ENCODE measurements at places on chromosomes 11 and 22.
A peak's percentile ranks its signal among the peaks of the same experiment; 100 is the strongest.

- H3K36me3 ChIP-seq, result no peaks in the 10 kb centered on the region
- no peaks in the 10 kb centered on the region for H3K27me3 ChIP-seq
- no peak overlapping the region for H3K27ac ChIP-seq
- H3K4me3 ChIP-seq, result no peak overlapping the region
- no peak for DNase-seq
- H3K4me1 ChIP-seq, result no peaks in the 10 kb centered on the region
Observed at GRCh38 chr11:1958367-1958766, 11.2 kb downstream of the MRPL23 start.

- no peaks in the 10 kb centered on the region for H3K4me1 ChIP-seq
- H3K4me3 ChIP-seq, result no peak overlapping the region
- no peaks in the 10 kb centered on the region for H3K27me3 ChIP-seq
- no peak for DNase-seq
Observed at GRCh38 chr11:96424693-96425092, 34.9 kb downstream of the JRKL start.

- H3K27ac ChIP-seq, result no peak overlapping the region
- DNase-seq, result peak; percentile 89
- H3K4me1 ChIP-seq, result no peaks in the 10 kb centered on the region
- no peak overlapping the region for H3K4me3 ChIP-seq
- no peaks in the 10 kb centered on the region for H3K27me3 ChIP-seq
Observed at GRCh38 chr22:27372969-27373670, 428.4 kb downstream of the MN1 start.

- H3K4me3 ChIP-seq, result no peak overlapping the region
- H3K4me1 ChIP-seq, result peaks cover 14% of the 10 kb centered on the region
- H3K27me3 ChIP-seq, result no peaks in the 10 kb centered on the region
- DNase-seq, result no peak
- H3K36me3 ChIP-seq, result no peaks in the 10 kb centered on the region
Observed at GRCh38 chr11:70304208-70304603, 33.7 kb downstream of the PPFIA1 start.

DNA sequence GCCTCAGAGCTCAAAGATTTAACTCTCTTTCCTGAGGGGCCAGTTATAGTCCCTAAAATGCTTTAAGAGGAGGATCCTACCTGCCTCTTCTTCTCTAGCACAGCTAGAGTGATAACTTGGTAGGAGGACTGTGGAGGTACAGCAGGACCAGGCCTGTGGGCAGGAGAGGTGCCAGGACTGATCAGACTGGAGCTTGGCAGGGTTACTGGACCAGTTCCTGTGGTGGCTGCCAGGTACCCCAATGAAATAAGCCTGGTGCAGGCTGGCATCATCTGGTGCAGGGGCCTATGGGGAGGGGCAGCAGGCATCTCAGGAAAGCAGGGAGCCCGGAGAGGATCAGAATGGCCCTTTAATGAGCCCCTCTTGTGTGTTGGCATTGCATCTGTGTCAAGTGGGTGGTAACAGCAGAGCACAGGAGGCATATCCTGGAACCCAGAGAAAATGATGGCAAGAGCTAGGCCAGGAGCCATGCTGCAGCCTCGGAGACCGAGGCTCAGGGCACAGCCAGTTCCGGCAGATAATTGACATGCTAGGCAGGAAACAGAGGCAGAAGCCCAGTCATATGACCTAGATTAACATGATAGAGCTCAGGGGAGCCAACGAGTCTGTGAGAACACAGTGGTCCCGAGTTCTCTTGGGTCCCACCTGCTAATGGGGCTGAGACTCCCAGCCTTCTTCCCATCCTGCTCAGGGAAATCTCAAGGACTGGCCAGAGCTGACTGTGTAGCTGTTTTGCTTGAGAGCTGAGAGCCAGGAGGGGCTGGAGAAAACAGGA, 187.5 kb upstream of the ZBED5 start:
- no peaks in the 10 kb centered on the region for H3K36me3 ChIP-seq
- H3K27ac ChIP-seq, result no peak overlapping the region
- no peak for DNase-seq
- no peaks in the 10 kb centered on the region for H3K4me1 ChIP-seq
- no peak overlapping the region for H3K4me3 ChIP-seq

GRCh38 chr11:15650105-15650938, 535.6 kb downstream of the INSC start:
- no peaks in the 10 kb centered on the region for H3K36me3 ChIP-seq
- H3K4me3 ChIP-seq, result peak overlapping the region; percentile 45
- peak; percentile 97 for DNase-seq
- H3K27ac ChIP-seq, result peak overlapping the region; percentile 60

- DNase-seq, result no peak
- no peaks in the 10 kb centered on the region for H3K4me1 ChIP-seq
Observed at GRCh38 chr11:86370171-86370570, 4.5 kb upstream of the CCDC81 start.

DNA sequence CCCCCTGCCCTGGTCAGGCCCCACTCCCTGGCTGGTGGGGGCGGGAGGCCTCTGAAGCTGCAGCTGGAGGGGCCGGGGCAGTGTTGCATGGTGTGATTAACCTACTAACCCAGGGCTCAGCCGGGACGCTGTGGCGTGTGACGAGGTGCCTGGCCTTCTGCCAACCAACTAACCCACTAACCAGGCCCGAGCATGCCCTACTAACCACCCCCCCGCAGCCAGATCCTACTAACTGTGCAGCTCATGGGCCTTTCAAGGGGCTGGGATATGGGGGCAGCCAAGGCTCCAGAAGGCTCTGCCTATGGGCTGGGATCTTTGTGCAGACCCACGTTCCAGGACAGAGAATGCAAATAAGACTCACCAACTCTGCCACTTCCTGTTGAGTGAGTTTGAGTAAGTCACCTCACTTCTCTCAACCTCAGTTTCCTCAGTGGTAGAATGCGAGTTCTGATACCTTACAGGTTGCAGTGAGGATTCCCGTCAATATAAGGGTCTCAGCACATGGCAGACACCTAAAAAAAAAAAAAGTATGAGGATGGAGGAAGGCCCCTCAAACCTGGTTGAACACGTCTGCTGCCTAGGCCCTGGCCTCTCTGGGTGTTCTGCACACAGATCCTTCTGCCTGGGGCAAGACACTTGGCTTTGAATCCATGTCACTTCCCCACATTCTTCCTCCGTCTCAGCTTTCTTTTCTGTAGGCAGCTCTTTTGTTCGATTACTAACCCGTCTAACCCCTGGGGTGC, 14.1 kb downstream of the MIAT start:
- no peak for DNase-seq
- H3K27ac ChIP-seq, result peak overlapping the region; percentile 93
- no peaks in the 10 kb centered on the region for H3K36me3 ChIP-seq
- H3K4me3 ChIP-seq, result no peak overlapping the region

GRCh38 chr11:104256525-104256924, 92.6 kb upstream of the PDGFD start:
- H3K4me3 ChIP-seq, result no peak overlapping the region
- DNase-seq, result no peak
- H3K4me1 ChIP-seq, result no peaks in the 10 kb centered on the region
- no peak overlapping the region for H3K27ac ChIP-seq
- no peaks in the 10 kb centered on the region for H3K27me3 ChIP-seq

DNA sequence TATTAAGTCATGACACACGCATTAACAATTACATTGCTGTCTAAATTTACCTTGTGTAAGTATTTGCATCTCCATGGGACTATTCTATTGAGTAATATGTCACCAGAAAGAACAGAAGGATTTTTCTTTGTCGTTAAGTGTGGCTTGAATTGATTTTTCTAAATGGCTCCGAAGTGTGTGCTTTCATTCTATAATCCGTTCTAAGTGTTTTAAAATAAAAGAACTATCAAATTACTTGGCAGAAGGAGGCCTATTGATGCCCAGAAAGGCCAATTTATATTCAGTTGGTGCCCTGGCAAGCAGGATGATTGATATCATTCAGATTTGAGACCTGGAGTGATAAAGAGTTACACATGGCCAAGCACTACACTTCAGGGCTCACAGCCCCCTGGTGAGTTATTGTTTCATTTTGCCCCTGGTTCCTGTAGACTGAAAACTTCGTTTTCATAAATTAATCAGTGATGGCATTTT, 538.9 kb upstream of the ANO5 start:
- no peak overlapping the region for H3K4me3 ChIP-seq
- no peak overlapping the region for H3K27ac ChIP-seq
- no peaks in the 10 kb centered on the region for H3K4me1 ChIP-seq
